ENCODE measurements at places on chromosomes 4 and X. TPM values are rescaled to one million over a fixed set of nuclear protein-coding genes. Genes with fewer than 3 reads are reported as not detected.

DNA sequence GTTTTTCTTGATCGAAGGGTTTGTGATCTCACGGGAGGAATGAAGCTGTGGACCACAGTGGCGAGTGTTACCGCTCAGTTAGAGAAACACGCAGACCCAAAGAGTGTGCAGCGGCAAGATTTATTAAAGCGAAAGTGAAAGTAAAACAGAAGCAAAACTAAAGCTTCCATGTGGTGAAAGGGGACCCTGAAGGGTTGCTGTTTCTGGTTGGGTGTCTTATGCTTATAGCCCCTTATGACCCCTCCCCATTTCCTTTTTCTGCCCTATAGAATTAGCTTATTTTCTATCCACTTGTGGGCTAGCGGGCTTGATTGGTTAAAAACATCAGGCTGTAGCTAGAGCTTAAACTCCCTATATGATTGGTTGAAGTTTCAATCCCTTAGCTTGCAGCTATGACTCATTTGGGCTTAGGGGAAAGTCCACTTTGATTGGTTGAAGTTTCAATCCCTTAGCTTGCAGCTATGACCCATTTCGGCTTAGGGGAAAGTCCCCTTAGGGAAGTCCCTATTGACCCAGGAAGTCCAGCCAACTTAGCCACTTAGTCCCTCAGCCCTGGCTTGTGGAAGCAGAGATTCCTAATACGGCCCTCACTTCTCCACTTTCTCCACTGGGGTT, 171.2 kb upstream of the NWD2 start:
- DNase-seq = no peak

- DNase-seq = no peak
Measured at GRCh38 chr4:16896881-16897750, 1.3 kb downstream of the LDB2 start.

The ABLIM2 gene
- total RNA-seq = 29.8 TPM

DNA sequence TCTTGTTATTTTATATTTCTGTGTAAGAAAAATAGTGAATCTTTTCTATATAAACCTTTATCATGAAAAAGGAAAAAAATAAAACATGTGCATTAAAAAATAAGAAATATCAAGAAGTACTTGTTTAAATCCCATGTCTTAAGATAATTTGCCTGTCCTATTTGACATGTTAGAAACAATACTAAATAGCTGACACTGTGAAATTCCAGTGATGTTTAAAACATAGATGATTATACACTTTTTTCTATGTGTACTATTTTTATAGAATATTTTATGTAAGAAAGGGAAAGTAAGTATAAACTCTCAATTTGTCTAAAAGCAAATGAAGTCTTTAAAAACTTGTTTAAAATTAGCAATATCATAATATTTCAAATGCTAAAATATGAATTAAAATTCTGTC, 543.2 kb upstream of the ATOH1 start:
- DNase-seq = no peak

- no peak for DNase-seq
Measured at GRCh38 chrX:64150775-64151174, 54.7 kb downstream of the AMER1 start.

The PRKG2 gene
- 1.2 TPM for total RNA-seq

DNA sequence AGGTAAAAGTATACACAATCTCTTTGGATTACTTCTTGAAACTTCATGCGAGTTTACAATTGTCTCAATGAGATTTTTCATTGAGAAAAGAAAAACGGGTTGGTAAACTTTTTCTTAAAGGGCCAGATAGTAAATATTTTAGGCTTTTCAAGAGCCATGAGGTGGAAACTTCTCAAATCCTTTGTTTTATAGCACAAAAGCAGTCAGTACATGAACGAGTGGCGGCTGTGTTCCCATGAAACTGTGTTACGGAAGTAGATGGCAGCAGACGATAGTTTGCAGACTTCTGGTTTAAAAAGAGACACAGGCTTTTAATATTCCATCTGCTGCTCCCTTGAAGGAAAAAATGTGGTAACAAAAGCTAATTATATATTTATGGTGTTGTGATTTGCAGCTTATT, 332.0 kb downstream of the TENM3 start:
- no peak for DNase-seq

The ERAS gene
- not detected for total RNA-seq

- no peak for DNase-seq
Measured at GRCh38 chr4:147550626-147551246, 66.5 kb upstream of the TMEM184C start.

GRCh38 chrX:45712067-45712466, 511.4 kb upstream of the DIPK2B start:
- no peak for DNase-seq

The LRP2BP gene
- 1.4 TPM for total RNA-seq

DNA sequence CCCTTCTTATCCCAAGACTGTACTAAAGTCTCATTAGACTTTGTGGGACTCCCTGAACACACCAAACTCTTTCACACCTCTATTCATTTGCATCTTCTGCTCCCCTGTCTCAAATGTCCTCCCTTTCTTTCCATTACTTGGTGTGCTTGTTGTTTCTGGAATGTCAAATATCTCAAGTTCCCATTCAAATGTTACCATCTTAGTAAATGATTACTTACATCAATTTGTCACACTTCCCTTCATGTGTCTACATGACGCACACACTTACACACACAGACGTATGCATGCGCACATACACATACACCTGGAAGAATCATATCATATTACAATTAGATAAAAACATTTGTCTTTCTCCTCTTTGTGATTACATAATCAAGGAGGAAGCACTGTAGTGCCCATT, 210.8 kb upstream of the TEX13C start:
- DNase-seq = no peak
